Activated CD8-positive, alpha-beta T cell treated with anti-CD3 and anti-CD28 coated beads, Interleukin-2, amount 10 ng/mL, durations not matched to agents 7 days and 5 days (primary cell): ENCODE measurements at places on chromosomes 13 and 19.

- DNase-seq: peak; percentile 81
These were observed 33.9 kb upstream of the CEACAM21 start for GRCh38 chr19:41541990-41542584.

DNA sequence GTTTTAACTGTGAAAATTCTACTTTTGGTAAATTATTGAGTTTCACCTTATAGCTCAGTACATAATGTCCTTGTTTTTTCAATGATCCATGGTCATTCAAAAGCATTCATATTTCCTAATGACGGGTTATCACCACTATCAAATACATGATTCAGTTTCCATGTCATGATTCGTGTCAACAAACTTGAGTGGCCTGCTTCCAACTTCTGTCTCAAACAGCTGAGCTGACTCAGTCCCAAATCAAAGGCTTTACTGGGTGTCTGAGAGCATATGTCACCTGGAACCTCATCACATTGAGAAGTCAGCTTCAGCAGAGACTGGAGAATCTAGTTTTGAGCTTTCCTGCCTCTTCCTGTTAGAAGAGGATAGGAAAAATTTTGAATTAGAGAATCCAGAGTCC is 40.3 kb upstream of the SGCG start:
- DNase-seq: no peak

- no peak for DNase-seq
These were observed 346.6 kb downstream of the RFC3 start for GRCh38 chr13:34164582-34164981.

GRCh38 chr19:56613639-56614038 is 18.5 kb downstream of the ZNF71 start:
- no peak for DNase-seq

GRCh38 chr13:40381935-40382764 is 284.3 kb downstream of the FOXO1 start:
- no peak for DNase-seq
